Hematopoietic multipotent progenitor cell treated with erythropoietin and hydrocortisone succinate and interleukin-3 and kit ligand, for 15 days (in vitro differentiated cells): ENCODE measurements at places on chromosomes 13 and 19.

GRCh38 chr13:27631665-27632064 is 10.0 kb downstream of the POLR1D start:
- no peak for DNase-seq

DNA sequence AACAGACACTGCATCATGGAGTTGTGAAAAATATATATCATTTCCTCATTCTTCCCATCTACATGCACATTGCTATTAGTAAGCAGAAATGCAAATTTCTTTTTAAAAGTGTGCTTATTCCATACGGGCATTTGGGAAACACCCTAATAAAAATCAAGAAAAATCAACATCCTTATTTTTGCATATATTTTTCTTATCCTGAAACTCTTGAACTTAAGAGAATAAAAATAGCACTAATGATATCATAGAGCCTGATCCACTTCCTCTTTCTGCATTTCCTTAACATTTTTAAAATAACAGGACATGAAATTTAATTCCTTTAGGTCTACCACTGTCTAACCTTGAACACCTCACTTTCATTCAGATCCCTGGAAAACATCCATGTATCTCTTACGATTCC is 123.3 kb downstream of the VWA8 start:
- DNase-seq, result no peak

- DNase-seq, result no peak
Observed at GRCh38 chr19:51799774-51800472, 5.0 kb downstream of the FPR3 start.

GRCh38 chr19:8489561-8490394 is 12.7 kb downstream of the PRAM1 start:
- DNase-seq, result no peak
